ENCODE measurements at places on chromosomes 2 and 18.

DNA sequence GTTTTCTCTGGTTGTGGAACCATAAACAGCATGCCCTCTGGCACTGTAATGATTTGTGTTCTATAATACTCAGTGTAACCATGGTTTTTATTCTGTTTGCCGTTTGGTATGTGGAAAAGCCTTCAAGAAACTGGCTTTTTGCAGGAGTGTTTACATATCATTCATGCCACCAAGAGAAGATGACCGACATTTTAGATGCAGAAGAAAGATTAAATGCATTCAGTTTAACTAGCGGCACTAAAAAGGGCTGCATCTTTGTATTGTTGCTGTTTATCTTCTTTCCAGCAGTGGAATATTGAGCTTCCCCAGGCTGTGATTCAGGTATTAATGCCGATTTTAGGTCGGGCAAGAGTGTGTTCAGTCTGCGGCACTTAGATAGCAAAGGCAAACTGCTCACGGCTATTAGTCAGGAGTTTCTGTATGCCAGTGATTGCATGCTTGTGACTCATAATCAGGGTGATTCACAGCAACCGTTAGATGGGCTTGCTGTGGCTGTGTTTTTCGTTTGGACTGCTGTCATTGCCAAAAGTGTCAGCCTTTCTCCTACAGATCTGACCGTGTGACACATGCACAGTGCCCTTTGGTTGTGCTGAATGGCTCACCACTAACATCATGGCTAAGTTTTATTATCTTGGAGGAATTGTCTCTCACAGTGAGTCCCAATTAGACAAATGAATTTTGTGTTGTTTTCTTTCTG, 479.7 kb downstream of the PARD3B start:
- no peak for DNase-seq

GRCh38 chr18:9642799-9643462, 28.6 kb upstream of the PPP4R1 start:
- no peak for DNase-seq

DNA sequence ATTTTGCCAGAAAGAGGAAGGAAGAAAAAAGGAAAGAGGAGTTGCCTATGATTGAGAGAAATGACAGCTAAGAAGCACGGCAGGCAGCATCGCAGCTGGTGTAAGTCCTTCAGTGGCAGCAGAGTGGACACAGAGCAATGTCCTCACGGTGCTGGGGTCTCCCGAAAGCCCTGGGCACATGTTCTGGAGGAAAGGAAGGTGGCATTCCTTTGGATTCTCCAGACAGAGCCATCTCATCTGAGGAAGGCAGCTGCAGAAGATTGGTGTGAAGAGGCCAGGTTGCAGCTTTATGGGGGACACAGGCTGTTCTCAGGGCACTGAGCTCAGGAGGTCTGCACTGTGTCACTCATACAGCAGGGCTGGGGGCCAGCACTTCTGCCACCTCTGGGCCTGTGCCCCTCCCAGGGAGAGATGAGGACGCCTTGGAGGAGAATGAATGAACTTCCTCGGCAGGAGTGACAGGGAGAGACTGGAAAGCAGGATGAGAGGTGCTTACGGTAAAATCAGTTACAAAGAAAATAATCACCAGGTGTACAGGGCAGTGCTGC, 252.0 kb upstream of the MYT1L start:
- DNase-seq: no peak

DNA sequence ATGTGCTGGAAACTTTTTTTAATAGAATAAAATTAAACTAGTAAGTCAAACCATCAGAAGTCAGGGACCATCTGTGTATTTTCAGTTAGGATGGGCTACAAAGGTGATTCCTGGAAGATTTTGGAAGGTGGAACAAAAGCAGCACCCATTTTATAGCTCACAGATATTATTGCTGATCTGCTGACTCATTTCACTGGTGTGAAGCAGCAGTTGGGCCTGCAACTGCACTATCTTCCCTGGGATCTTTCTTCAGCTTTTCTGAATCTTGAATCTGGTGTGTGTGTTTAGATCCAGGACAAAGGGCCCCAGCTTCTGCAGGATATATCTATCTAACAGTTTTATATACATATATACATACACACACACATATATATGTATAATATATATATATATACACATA, 35.6 kb upstream of the BCL11A start:
- DNase-seq: no peak

DNA sequence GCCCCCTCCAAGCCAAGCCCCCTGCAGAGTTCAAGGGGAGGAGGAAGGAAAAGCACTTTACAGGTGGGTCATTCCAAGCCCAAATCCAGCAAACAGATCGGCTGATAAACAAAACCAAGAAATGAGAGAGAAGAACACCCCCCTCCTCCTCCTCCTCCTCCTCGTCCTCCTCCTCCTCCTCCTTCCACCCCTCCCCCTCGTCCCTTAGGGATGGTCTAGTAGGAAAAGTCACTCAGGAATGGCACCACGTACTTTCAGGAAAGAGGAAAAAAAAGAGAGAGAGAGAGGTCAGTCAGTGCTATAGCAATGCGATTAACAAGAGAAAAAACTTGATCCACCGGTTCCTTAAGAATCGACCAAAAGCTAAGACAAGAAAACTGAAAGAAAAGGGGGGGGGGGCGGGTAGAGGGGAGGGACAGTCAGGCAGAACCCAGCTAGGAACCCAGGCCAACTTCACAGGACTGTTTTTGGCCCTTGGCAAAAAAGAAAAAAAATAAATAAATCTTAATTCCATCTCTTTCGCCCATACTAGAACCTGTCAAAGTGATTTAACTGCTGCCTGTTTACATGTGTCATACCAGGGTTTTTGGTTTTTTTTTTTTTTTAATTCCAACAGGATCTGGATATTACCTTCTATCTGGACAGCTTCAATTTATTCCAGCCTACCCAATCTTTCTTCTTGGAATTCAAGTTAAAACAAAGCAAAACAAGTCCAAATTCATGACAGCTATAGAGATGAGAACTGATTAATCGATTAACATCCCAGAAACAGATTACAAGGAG, 906 bp downstream of the IKZF2 start:
- no peak for DNase-seq
